Upper lobe of left lung (tissue), 6 donors: ENCODE measurements at places on chromosomes 2 and 18.

DNA sequence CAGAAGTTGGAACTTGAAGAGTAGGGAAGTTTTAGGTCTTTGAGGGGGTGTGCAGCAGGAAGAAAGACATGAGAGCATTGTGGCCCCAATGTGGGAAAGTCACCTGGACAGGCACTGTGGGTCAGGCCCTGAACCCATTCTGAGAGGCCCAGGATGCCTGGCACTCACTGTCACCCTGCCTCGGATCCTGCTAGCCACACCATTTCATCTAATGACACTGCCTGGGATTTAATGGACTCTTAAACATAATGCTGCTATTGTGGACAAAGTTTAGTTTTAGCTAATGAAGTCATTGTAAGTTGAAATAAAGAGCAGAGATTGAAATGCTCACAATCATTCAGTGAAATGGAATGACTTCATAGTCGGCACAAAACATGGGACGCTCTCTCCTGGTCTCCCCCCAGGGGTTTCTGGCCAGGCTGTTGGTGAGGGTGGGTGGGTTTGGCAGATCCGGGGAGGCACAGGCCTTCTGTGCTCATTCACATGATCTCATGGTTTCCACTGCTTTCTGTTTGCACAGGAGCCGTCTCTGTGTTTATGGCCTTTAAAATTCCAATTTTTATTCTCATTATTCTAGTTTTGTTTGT lies 141.8 kb upstream of the KLHL29 start:
- no peak for DNase-seq

DNA sequence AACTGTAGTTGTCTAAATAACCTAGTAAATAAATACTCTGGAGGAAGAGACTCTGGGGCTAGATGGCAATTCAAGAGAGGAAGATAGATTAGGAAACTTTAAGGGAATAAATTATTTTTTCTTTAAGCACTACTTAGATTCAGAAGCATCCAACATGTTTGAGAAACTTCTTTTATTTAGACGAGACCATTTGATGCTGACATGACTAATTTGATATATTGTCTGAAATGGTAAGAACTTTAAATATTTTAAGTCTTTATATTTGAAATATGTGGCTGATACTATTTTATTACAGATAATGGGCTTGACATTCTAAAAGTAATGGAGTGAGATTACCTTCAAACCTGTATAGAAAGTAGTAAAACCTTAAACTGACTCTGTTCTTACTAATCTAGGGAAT lies 36.4 kb downstream of the PPIG start:
- DNase-seq, result no peak

DNA sequence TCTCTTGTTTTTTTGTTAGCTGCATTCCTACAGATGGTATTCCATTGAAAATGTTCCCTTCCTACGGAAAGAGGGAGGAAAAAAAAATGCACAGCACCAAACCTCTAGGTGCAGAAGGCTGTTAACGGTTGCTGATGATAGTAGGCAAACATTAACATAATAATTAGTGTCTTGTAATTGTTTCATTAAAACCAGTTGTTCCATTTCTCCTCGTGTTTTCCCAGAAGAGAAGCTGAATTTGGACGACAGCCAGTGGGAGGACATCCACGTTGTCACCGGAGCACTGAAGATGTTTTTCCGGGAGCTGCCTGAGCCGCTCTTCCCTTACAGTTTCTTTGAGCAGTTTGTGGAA lies 494.7 kb downstream of the ARHGAP15 start:
- DNase-seq, result no peak

- DNase-seq, result no peak
Measured at GRCh38 chr2:66541646-66542045, 106.7 kb downstream of the MEIS1 start.

GRCh38 chr2:112869258-112869842 lies 32.8 kb upstream of the IL1B start:
- peak; percentile 93 for DNase-seq

- no peak for DNase-seq
Measured at GRCh38 chr2:178908810-178909209, 101.6 kb upstream of the TTN start.

GRCh38 chr2:205869439-205869838 lies 187.1 kb downstream of the NRP2 start:
- DNase-seq, result no peak

GRCh38 chr2:160491911-160492371 lies 1.7 kb downstream of the RBMS1 start:
- no peak for DNase-seq

- peak; percentile 78 for DNase-seq
Measured at GRCh38 chr2:20196657-20197161, 28.2 kb downstream of the SDC1 start.

- peak; percentile 60 for DNase-seq
Measured at GRCh38 chr2:191866675-191867506, 20.0 kb upstream of the CAVIN2 start.

DNA sequence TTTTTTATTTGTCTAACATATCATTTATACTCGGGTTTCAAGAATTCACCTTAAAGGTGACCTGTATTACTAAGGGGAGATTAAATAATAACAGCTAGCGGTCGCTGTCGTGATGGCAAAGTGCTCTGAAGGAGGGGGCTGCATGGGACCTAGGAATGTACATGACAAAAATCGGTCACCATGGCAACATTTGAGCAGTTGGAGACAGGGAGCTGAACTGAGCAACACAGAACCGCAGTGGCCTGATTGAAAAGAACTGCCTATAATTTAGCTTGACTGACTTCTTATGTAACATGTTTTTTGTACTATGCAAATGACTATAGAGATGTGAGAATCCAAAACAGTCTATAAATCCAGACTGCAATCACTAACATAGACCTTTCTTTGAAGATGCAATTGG lies 34.3 kb upstream of the EPHA4 start:
- no peak for DNase-seq

GRCh38 chr2:38835990-38836389 lies 39.7 kb downstream of the DHX57 start:
- no peak for DNase-seq

DNA sequence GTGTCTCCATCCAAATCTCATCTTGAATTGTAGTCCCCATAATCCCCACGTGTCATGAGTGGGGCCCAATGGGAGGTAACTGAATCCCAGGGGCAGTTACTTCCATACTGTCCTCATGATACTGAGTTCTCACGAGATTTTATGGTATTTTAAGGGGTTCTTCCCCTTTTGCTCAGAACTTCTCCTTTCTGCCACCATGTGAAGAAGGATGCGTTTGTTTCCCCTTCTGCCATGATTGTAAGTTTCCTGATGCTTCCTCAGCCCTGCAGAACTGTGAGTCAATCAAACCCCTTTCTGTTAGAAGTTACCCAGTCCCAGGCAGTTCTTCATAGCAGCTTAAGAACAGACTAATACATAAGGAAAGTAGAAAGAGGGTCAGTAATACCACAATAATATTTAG lies 480.4 kb downstream of the KCNJ3 start:
- no peak for DNase-seq

GRCh38 chr2:66109419-66109818 lies 325.5 kb upstream of the MEIS1 start:
- no peak for DNase-seq

GRCh38 chr2:17299891-17300540 lies 218.2 kb downstream of the RAD51AP2 start:
- DNase-seq, result no peak

- no peak for DNase-seq
Measured at GRCh38 chr18:59744271-59744721, 47.1 kb upstream of the CCBE1 start.

GRCh38 chr2:138078153-138078552 lies 113.9 kb downstream of the HNMT start:
- no peak for DNase-seq

GRCh38 chr18:34358923-34359322 lies 134.2 kb upstream of the NOL4 start:
- DNase-seq, result no peak

- DNase-seq, result no peak
Measured at GRCh38 chr2:57552885-57553284, 493.7 kb upstream of the VRK2 start.

DNA sequence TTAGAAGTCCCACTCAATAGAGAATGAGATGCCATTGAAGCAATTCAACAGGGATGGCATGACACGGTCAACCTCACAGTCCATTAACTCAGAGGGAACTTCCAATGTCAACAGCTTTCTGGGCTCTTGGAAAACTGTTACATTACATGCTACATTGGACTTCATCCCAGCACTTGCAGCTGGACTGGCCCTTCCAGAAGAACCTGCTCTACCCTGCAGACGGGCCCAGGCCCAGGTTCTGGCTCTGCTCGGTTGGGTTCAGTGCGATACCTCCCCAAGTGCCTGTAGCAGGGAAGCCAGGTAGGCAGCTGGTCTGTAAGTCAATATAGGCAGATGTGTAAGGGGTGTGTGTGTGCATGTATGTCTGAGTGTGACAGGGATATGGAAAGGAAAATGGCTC lies 12.9 kb downstream of the LAMA1 start:
- no peak for DNase-seq

- no peak for DNase-seq
Measured at GRCh38 chr2:9694661-9695234, 64.0 kb upstream of the YWHAQ start.

DNA sequence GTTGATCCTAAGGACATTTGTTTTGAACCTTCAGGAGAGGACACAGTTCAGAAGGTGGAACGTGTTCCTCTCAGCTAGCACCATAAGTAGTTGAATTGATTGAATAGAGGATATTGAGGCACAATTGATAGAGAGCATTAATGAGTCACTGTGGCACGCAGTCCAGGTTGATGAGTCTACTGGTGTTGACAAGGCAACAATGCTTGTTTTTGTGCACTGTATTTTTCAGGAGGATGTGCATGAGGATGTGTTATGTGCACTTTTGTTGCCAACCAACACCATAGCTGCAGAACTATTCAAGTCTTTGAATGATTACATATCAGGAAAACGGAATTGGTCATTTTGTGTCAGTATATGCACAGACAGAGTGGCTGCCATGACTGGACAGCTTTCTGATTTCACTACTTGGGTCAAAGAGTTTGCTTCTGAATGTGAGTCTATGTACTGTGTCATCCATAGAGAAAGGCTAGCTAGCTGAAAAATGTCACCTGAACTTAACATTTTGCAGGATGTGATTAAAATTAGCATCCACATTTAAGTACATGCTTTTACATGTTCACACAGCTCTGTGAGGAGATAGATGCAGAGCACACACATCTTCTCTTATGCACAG lies 140.1 kb upstream of the B3GNT2 start:
- no peak for DNase-seq

- DNase-seq, result no peak
Measured at GRCh38 chr2:120983344-120983743, 247.7 kb downstream of the GLI2 start.

DNA sequence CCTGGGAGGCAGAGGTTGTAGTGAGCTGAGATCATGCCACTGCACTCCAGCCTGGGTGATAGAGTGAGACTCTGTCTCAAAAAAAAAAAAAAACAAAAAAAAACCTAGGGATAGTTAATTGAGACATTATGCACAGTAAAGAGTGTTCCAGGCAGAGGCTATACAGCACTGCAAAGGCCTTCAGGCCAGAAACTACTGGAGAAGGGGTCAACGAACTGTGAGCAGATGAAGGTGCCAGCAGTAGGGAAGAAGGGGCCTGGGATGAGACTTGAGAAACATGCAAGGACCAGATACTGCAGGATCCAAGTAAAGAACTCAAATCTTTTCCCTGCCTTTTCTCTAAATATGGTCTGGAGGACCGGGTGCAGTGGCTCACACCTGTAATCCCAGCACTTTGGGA lies 26.0 kb upstream of the PCBP1 start:
- DNase-seq, result no peak
